Activated T-cell treated with anti-CD3 and anti-CD28 coated beads, Interleukin-2, amount 50 U/mL, for 72 hours (primary cell): ENCODE measurements at places on chromosomes 7 and 10. TPM values are rescaled to one million over a fixed set of nuclear protein-coding genes. Genes with fewer than 3 reads are reported as not detected.

Gene ITPRID1
- not detected for total RNA-seq

Gene ATG9B
- total RNA-seq = 10.1 TPM

Gene SSMEM1
- total RNA-seq = not detected

Gene ERVW-1
- total RNA-seq = not detected

Gene OPN4
- total RNA-seq = not detected

Gene CH25H
- total RNA-seq = 0.56 TPM

Gene HTRA1
- total RNA-seq = not detected

Gene SPRN
- total RNA-seq = not detected

Gene TAS2R4
- 1.1 TPM for total RNA-seq

Gene P4HA1
- 20.5 TPM for total RNA-seq

Gene COBL
- not detected for total RNA-seq

Gene EIF4EBP2
- 23.6 TPM for total RNA-seq

Gene FEZF1
- not detected for total RNA-seq

Gene ITGA8
- total RNA-seq = not detected

Gene CYP3A5
- total RNA-seq = not detected

Gene LIPF
- total RNA-seq = not detected

Gene OR9A2
- total RNA-seq = not detected

Gene TMEM26
- total RNA-seq = not detected

Gene CALHM1
- not detected for total RNA-seq

Gene ABCB4
- 0.07 TPM for total RNA-seq

Gene SAP25
- 23.4 TPM for total RNA-seq

Gene GRB10
- total RNA-seq = 18.4 TPM

Gene ELN
- total RNA-seq = not detected

Gene CALD1
- total RNA-seq = 20.0 TPM

Gene FOXI2
- total RNA-seq = not detected

Gene RNF133
- total RNA-seq = not detected

Gene TMEM196
- not detected for total RNA-seq

Gene HOXA6
- not detected for total RNA-seq

Gene FAM13C
- total RNA-seq = not detected

Gene HERC4
- 73.5 TPM for total RNA-seq

Gene PRKAR1B
- total RNA-seq = 43.5 TPM

Gene SPDYE1
- not detected for total RNA-seq
